Stimulated activated CD4-positive, alpha-beta T cell treated with anti-CD3 and anti-CD28 coated beads, Interleukin-2, amount 100 ng/mL, for 48 hours (primary cell): ENCODE measurements at places on chromosomes 1 and 21.

GRCh38 chr1:32754317-32755097 lies 51.9 kb upstream of the SYNC start:
- peak; percentile 35 for DNase-seq

- no peak for DNase-seq
Measured at GRCh38 chr1:10870493-10871096, 74.1 kb upstream of the CASZ1 start.

- no peak for DNase-seq
Measured at GRCh38 chr21:34113842-34114241, 40.5 kb downstream of the MRPS6 start.

DNA sequence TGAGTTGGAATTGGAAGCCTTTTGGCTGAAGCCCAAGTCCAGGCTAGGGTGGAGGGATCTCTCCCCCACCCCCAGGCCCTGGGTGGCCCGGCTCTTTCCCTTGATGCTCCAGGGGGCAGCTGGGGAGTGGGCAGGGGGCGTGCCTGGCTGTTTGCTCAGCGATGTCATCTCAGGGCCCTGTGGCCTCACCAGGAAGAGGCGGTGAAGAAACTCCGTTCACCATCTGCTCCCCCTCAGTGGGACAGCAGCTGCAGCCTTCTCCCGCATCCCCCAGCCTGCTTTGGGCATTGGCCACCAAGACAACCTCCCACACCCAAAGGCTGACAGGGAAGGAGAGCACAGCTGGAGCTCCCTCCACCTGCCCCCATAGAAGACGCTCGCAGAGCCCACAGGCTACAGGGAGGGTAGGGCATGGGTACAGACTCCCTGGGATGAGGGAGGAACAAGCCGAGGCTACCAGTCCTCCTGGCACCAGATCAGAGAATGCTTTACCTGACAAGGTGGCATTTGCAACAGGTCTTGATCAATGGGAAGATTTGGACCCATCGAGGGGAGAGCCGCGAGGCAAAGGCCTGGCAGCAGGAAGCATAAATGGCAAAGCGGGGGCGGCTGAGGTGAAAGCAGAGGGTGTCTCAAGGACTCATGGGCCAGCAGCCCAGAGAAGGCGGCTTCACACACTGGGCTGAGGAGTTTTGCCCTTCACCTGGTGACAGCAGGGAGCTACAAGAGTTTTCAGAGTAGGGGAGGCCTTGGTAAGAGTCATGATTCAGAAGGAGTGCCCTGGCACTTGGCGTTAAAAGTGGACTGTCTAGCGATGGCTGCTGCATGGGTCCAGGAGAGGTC lies 6.5 kb upstream of the GUCA2A start:
- no peak for DNase-seq

- DNase-seq, result no peak
Measured at GRCh38 chr21:29148530-29148929, 18.1 kb downstream of the MAP3K7CL start.

- no peak for DNase-seq
Measured at GRCh38 chr1:114508386-114508898, 2.6 kb downstream of the TRIM33 start.

- no peak for DNase-seq
Measured at GRCh38 chr1:182255494-182255893, 136.1 kb downstream of the GLUL start.

GRCh38 chr21:28867401-28867800 lies 125.3 kb downstream of the LTN1 start:
- DNase-seq, result no peak

DNA sequence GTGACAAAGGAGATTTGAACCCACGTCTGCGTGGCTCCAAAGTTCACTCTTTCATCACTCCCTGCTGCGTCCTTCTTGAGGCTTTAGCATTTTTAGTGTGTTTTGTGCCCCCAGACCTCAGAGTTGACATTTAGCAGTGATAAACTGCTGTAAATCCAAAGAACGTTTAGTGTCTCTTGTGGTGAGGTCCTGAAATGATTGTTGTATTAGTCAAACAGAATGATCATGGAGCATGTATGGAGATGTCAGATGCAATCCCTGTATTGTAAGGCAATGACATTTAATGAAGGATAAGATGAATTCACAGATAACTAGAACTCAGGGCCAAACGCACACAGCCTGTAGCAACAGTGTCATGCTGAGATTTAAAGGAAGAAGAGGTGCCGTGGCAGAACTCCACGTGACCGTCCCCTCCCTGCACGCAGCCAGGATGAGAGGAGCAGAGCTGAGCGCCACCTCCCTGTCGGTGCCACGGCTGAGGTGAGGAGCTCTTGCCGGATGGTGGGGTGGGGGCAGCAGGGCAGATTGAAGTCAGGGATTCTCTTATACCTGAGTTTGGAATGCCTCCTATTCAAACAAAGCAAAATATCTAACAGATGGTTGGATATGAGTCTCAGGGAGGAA lies 30.1 kb downstream of the NTPCR start:
- no peak for DNase-seq

DNA sequence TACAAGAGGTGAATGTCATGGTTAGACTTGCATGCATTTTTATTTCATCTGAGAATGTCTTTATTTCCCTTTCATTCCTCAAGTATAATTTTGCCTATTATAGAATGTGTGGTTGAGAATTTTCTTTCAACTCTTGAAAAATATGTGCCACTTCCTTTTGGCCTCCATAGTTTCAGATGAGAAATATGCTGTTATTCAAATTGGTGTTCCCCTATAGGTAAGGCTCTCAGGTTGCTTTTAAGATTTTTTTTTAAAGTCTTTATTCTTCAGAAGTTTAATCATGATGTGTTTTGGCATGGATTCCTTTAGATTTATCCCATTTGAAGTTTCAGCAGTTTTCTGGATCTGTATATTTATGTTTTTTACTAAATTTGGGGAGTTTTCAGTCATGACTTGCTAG lies 2.1 kb downstream of the MROH7 start:
- no peak for DNase-seq

- no peak for DNase-seq
Measured at GRCh38 chr1:46755121-46755520, 36.2 kb upstream of the EFCAB14 start.

GRCh38 chr1:55311979-55312378 lies 96.8 kb upstream of the USP24 start:
- no peak for DNase-seq
